Fibroblast of skin of back (primary cell): ENCODE measurements at places on chromosomes 3 and 15.

- DNase-seq = no peak
Observed at GRCh38 chr15:74423431-74424257, 10.1 kb downstream of the SEMA7A start.

DNA sequence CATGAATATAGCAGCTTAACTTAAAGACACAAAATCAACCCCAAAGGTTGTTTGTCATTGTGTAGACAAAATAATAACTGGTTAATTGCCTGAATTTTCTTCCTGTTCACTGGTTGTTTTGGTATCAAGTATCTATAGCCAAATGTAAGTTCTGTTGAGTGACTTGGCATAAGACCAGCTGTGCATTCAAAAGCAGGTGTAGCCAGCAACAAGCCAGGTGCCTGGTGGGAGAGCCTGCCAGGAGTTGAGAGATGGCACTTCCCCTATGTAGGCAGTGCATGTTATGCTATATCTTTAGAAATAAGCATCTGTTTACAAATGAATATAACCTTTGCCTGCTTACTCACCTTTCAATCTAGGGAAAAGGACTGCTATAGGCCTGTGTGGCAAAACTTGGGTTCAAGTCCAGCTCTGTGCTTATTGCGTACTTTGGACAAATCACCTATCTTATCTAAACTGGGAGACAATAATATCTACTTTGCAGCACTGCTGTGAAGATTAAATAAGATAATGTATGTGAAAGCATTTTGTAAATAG is 84.9 kb upstream of the TBL1XR1 start:
- no peak for DNase-seq

GRCh38 chr15:28904541-28905315 is 19.0 kb downstream of the APBA2 start:
- no peak for DNase-seq

DNA sequence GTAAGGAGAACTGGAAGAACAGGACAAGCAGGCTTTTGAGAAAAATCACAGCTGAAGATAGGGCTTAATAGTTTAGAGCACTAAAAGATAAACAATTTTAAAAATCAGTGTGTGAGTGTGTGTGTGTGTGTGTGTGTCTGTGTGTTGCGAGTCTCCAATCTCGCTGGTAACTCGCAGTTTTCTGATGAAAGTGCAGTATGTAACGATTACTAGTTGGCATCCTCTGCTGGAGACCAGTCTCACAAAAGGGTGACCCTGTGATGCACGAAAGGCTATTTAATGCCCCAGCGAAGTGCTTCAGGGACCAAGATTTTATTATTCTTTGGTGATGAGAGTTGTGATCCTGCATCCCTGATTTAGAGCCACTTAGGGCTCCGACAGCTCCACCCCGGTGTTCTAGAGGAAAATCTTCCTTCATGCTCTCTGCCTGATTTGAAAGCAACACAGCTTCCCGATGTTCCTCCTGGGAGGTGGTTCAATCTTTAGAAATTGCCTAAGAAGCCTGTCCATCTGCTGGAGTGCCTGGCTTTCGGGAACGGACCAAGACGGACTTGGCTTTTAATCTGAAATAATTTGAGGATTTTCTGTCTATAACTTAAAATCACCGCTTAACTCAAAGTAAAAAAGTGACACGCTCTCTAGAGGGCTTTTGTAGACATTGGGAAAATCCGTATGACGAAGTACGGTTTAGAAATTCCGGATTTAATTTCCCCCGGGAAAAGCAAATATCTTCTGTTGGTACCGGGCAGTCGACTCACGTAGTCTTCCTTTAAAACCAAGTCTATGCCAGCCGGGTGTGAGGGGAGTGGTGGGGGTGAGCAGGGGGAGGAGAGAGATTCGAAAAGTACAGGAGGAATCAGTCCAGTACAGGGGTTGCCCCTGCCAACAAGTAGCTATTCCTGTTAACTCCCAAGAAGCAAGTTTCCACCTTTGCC is 1.1 kb upstream of the ALCAM start:
- DNase-seq = peak; percentile 85

DNA sequence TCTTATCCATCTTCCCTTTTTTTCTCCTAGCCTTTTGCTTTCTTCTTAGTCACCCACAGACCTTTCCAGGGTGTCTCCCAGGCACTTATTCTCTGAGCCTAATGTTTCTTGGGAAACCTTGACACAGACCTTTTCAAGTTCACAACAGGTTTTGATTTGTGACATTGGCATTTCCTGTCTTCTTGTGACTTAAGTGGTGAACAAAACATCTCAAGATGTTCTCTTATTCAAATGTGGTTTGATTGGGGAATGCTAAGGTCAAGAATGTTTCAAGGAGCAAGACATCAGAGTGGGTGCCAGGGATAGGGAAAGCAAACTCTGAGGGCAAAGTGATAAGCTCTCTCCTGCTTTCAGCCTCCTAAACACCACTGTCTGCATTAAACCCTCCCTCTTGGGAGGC is 68.2 kb upstream of the GSK3B start:
- DNase-seq = peak; percentile 72
